ENCODE measurements at places on chromosomes 3 and 15. TPM values are rescaled to one million over a fixed set of nuclear protein-coding genes. Genes with fewer than 3 reads are reported as not detected.

The CNTN3 gene
- 2.4 TPM for total RNA-seq

The STRA6 gene
- total RNA-seq = 8.5 TPM

The CLDN16 gene
- under 0.01 TPM for total RNA-seq

The CPB1 gene
- total RNA-seq = not detected

The ADCY5 gene
- 0.46 TPM for total RNA-seq

The CORO2B gene
- 5.3 TPM for total RNA-seq

The RPL4 gene
- total RNA-seq = 1,908 TPM

The SAMMSON gene
- not detected for total RNA-seq

The OR5H6 gene
- total RNA-seq = not detected

The TUSC7 gene
- total RNA-seq = not detected

The ADIPOQ gene
- not detected for total RNA-seq
